Activated T-cell treated with anti-CD3 and anti-CD28 coated beads, Interleukin-2, amount 50 U/mL, for 24 hours (primary cell): ENCODE measurements at places on chromosomes 7 and 10.

DNA sequence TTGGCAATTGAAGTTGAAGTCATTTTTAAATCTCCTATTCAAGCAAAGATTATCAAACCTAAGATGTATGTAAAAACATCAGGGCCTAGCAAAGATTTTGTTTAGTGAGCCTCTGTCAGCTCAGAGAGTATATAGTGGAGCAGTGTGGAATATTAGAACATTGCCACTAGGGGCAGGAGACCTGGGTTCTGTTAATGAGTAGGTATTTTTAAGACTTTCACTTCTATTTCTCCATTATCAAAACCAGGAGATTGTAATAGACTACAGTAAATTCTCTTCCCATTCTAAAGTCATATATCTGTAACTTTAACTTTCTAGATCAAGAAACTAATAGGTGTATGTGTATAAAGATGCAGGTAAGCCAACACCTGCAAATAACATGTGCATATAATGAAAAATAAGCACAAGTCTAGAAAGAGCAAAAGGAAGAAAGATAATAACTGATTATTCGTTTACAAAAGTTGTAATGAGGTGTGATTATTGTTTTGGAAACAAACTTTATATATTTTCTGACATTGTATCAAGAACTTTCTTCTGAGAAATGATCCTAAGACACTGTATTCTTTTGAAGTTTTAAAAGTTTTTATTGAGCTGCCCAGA is 64.4 kb downstream of the KCND2 start:
- no peak for DNase-seq

- peak; percentile 57 for DNase-seq
These were observed 86.0 kb downstream of the ICA1 start for GRCh38 chr7:8175929-8176369.

- no peak for DNase-seq
These were observed 77.6 kb downstream of the ITGA8 start for GRCh38 chr10:15642095-15642494.

DNA sequence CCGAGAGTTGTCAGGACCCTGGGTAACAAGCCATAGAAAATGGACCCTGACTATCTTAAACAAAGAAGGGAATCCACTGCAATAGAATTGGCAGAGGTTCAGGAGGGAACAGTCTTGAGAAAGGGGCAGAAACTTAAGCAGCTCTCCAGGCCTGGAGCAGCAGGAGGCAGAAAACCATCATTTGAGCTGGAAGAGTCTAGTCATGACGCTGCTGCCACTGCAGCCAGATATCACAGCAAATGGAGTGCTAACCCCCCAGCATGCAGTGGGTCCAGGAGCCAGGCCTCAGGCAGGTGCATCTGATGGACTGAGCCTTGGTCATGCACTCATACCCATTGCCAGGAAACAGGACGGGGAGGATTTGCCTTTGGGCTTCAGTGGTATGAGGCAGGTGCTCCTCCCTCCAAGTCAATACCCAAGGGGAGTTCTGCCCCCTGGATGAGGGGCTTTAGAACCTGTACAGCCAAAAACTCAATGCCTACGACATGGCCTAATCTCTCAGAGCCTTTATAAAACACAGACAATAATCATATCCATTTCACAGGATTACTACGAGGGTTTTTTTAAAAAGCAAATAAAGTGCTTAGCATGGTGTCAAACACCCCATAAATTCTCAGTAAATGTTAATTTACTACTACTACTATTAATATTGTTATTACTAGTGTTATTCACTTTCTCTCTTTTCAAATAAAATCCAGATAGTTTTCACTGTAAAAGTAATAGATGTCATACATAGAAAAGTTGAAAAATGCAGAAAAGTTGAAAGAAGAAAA is 30.7 kb downstream of the DUSP5 start:
- no peak for DNase-seq

DNA sequence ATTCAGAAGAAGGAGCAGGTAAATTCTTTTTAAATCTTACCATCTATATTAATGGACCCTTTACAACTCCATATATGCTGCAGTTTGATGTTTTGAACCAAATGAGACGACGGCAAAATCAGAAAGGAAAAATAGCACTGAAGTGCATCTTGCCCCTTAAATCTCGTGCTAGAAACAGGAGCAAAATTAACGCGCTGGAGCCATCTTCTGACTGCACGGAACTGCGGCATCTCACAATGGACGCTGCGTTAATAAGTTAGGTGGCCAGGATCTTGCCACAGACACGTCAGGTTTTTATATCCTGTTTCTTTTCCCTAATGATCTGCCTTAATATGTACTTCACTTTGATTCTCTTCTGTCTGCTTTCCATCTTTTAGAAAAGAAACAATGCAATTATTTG is 354.5 kb downstream of the TFEC start:
- DNase-seq: no peak

GRCh38 chr7:18680576-18680975 is 185.0 kb downstream of the HDAC9 start:
- DNase-seq: no peak

DNA sequence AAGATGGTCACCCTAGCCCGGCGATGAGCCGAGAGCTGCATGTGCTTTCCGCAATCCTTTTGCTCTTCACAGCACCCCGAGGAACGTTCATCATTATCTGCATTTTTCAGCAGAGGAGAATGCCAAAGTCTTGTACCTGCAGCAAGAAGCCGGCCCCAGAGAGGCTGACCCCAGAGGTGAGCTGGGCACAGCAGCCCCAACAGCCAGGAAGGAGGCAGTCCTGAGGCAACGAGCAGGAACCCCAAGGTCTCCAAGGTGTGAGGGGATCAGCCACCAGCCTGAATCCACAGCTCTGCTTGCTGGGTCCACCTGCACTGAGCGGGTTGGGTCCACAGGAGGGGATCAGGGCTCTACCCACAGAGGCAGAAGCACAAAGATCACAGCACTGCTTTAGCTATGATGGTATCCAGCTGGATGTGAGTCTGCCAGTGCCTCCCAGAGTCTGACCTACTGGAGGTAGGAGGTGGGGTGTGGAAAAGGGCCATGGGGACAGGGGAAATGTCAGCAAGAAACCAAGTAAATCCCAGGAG is 16.8 kb upstream of the GDF10 start:
- DNase-seq: no peak

DNA sequence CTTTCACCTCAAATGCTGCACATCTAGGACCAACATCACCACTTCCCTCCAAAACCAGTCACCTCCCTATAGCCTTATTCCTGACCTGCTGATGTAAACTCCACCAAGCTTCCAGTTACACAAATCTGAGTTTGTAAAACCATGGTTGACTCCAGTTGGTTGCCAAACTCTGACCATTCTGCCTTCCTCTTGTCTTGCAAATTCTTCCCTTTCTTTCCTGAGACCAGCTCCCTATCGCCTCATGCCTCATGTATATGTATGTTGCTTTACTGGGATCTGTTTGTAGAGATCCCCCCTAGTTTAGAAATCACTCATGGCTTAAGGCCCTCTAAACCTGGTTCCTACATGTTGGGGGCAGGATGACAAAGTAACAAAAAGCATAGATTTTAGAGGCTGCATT is 31.3 kb downstream of the PAX2 start:
- no peak for DNase-seq

- DNase-seq: peak; percentile 79
These were observed 24.9 kb upstream of the PITRM1 start for GRCh38 chr10:3197348-3198003.

DNA sequence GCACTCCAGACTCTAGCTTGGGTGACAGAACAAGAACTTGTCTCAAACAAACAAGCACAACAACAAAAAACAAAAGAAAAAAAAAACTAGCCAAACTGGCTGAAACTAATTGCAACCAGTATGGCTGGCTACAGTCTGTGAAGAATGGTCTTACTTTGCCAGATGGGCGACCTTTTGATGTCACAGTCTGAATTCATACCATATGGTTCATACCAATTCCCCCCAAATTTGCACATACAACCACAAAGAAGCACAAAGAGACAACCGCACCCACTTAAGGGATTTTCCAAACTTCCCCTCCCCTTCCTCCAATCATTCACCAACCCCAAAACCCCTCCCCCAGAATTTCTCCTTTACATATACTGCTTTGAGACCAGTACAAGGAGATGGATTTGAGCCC is 114.2 kb downstream of the SPAG6 start:
- DNase-seq: no peak

GRCh38 chr7:55550010-55550663 is 22.2 kb downstream of the VOPP1 start:
- DNase-seq: no peak

- peak; percentile 71 for DNase-seq
These were observed 60.8 kb downstream of the CARD11 start for GRCh38 chr7:2982831-2983230.

GRCh38 chr7:108094933-108095710 is 35.0 kb downstream of the LAMB4 start:
- DNase-seq: no peak

- DNase-seq: peak; percentile 59
These were observed 566 bp downstream of the MAD1L1 start for GRCh38 chr7:2231992-2232765.

DNA sequence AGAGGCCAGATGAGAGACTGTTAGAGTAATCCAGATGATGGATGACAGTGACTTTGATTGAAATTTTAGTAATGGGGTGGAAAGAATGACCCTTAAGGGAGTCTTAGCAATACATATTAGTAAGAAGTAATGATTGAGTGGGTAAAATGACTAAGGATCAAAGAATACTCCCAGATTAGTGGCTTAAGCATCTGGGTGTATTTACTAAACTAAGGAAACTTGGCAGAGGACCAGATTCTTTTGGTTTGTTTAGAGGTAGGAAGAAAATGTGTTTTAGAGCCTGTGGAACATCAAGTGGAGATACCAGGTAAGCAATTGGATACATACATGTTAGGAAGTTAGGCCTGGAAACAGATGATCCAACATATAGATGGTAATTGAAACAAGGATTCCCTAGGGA is 58.8 kb upstream of the ADRA2A start:
- DNase-seq: no peak

DNA sequence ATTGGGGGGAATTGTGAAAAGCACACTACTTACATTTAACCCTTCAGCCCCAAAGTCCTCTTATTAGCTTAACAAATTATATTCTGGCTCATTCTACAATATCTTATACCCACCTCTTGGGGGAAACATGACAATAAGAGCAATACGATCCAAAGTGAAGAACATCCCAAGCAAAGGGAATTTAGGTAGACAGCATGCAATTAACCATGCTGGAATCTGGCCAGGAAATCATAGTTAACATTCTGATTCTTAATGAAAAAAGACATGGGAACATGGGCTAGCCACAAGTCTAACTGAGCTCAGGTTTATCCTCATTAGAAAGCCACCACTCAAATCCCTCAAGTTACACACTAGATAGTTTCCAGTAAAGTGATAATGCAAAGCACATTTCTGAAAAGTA is 241.9 kb upstream of the SLC26A5 start:
- DNase-seq: no peak

DNA sequence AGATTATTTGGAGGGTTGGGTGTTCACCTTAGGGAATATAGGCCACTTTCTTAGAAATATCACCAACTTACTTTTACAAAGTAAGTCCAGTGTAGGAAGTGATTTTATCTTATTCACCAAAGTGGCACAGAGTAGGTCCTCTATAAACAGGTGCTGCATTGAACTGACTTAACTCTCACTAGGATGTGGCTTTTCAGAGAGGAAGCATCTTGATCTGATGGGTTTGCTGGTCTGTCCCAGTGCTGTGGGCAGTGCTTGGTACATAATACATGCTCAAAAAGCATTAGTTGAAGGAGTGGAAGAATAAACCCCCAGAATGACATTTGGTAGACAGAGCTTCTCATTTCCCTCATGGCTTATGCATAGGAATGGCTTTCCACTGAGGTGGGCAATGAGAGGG is 334.7 kb downstream of the LRMDA start:
- DNase-seq: no peak

DNA sequence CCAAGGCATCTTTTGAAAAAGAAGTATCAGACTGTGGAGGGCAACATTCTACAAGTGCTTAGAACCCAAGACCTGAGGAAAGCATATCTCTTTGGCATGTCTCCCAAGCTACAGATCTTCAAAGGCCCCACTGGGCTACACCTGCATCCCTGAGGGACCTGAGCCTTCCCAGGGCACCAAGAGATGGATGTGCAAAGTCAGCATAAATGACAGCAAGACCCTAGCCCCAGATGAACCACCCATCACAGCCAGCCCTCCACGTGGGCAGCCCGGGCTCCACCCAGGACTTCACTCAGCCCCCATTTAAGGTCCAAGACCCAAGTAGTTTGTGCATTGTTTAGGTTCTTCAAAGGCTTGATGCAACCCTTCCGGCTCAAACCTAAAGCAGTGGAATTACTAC is 123.5 kb downstream of the SFMBT2 start:
- DNase-seq: no peak

GRCh38 chr10:131755200-131755599 is 145.6 kb upstream of the PPP2R2D start:
- DNase-seq: no peak

DNA sequence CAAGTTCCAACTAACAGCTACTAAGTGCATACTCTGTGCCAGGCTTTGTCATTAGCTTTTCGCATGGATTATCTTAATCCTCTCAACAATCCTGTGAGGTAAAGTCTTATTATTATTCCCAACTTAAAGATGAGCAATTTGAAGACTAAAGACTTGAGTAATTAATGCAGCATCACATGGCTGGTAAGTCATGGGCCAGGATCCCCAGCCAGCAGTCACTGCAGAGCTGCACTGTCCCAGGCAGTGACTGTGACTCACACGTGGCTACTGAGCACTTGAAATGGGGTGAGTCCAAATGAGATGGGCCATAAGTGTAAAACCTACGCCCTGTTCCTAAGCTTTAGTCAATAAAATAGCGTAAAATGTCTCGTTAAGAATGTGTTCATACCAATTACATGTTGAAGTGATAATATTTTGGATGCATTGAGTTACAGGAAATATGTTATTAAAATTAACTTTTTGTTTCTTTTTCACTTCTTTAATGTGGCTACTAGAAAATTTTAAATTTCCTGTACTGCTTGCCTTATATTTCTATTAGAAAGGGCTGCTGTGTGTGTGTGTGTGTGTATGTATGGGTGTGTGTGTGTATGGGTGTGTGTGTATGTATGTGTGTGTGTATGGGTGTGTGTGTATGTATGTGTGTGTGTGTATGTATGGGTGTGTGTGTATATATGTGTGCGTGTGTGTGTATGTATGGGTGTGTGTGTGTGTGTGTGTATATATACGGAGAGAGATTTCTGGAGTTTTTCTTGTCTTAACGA is 756.3 kb downstream of the AUTS2 start:
- no peak for DNase-seq

DNA sequence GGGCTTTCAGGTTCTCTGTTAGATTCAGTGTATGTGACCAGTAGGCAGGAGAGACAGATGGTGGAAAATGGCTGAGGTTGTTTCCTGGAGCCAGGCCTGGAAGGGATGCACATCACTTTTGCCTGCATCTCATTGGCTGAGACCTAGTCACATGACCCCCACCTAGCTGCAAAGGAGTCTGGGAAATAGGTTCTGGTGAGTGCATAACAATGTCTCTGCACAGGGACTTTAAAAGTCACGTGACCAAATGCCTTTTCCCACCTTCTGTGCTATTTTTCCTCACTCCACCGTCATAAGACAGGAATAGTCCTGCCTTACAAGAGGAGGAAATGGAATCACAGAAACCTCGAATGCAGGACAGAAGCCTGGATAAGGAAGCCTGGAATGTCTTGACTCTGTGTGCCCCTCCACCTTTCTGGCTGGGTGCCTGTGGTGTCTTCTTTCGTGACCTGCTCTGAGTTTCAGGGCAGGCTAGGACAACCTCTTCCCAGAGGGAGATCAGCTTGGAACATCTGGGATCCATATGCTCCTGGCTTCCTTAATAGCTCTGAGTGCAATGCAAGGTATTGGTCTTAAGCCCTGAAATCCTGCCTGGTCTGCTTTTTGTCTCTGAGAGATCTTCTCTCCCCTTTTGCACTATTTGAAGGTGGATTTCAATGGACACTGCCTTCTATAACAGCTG is 139.9 kb upstream of the ZNF438 start:
- no peak for DNase-seq
